NCI-H2081 treated with DMSO at 0.1 percent for 48 hours (cell line): ENCODE measurements at places on chromosomes 7 and 10.

- no peak for DNase-seq
Observed at GRCh38 chr7:74449809-74450397, 3.8 kb upstream of the GTF2IRD1 start.

DNA sequence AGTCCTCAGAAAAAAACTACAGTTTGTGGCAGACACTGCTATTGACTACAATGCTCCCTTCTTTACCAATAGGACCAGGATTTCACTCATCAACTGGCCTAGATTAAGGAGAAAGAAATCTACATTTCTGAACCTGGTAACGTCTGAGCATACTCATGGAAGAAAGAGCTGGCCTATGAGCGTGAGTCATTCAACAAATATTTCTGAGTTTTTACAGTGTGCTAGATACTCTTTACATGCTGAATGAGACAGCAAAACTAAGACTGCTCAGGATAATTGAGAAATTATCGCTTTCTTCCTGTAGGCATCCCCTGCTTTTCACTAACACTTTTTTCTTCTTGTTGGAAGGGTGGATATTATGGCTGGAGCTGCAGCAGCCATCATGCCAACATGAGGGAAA lies 609.7 kb downstream of the TNS3 start:
- DNase-seq, result no peak

DNA sequence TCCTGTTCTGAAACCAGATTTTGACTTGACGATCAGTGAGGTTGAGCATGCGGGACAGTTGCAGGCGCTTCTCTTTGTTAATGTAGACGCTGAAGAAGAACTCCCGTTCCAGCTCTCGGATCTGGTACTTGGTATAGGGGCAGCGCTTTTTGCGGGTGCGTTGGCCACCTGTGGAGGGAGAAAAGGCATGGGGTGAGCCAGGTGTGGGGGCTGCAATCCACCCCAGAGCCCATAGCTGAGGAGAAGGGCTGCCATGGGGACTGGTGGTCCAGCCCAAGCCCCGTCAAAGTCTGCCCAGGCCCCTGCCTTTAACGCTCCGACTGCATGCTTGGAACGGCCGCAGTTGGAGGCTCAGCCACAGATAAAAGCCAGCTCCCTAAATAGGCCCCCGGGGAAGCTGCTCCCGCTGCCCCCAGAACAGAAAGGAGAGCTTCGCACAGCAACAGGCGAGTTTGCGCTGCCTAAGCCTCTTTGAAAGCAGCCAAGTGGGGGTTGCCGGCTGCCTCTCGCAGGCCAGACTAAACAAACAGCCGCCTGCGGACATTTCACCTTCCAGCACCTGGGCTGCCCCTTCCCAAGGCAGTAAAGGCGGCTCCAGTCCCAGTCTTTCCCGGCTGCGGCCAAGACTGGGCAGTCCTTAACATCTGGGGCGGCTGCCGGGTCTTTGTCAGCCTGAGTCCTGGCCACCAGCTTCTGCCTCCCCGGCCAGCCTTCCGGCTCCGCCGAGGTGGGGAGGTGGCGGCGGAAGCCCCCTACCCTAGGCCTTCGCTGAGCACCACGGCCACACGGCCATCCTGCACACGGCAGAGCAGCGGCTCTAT lies 2.0 kb downstream of the HOXA11 start:
- DNase-seq, result no peak

- no peak for DNase-seq
Observed at GRCh38 chr7:107179326-107180164, 10.7 kb downstream of the HBP1 start.
